Naive thymus-derived CD8-positive, alpha-beta T cell (primary cell): ENCODE measurements at places on chromosomes 11 and 22.

- no peak for DNase-seq
These were observed 94.3 kb upstream of the CTSC start for GRCh38 chr11:88431675-88432341.

DNA sequence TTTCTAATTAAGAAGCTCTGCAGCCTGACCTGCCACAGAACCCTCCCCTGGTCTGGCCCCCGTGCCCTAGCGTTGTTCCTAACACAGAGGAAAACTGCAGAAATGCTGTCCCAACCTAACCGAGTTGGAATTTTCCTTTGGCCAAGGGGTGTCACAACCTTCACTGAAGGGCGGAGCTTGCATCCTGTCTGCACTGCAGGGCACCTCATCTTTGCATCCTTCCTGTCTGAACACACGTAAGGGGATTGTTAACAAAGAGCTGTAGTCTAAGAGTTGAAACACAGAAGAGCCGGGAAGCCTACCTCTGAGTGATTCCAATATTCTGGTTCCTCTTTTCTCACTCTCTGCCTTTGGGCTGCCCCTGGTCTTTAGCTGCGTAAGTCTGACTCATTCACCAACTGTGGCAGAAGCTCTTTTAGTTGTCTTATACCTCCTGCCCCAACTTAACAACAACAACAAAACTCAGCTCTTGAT lies 1.6 kb downstream of the DIXDC1 start:
- DNase-seq = no peak

DNA sequence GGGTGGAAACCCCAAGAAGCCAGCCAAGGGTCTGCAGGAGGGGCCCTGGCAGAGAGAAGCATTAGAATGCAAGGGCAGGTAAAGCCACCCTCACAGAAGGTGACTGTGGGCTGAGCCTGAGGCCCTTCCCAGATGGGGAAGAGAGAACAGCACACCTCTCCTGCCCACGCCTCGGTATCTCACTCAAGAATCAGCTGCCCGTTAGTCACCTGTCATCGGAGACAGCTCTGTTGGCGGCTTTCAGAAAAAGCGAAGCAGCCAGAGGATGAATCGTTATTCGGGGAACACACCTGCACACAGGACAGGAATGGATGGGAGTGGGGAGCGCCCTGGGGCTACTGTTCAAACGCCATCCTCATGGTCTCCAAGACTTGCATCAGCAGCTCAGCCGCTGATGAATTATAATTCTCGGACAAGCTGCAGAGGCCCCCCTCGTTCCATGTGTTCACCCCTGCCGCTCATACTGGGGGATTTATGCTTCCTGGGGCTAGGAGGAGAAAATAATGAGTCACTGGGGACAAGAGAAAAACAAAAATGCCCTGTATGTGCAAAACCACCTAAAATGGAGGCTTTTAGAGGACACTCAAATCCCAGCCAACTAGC lies 21.6 kb upstream of the TMA7B start:
- DNase-seq = no peak

- no peak for DNase-seq
These were observed 58.9 kb upstream of the SEPTIN5 start for GRCh38 chr22:19655399-19655798.

DNA sequence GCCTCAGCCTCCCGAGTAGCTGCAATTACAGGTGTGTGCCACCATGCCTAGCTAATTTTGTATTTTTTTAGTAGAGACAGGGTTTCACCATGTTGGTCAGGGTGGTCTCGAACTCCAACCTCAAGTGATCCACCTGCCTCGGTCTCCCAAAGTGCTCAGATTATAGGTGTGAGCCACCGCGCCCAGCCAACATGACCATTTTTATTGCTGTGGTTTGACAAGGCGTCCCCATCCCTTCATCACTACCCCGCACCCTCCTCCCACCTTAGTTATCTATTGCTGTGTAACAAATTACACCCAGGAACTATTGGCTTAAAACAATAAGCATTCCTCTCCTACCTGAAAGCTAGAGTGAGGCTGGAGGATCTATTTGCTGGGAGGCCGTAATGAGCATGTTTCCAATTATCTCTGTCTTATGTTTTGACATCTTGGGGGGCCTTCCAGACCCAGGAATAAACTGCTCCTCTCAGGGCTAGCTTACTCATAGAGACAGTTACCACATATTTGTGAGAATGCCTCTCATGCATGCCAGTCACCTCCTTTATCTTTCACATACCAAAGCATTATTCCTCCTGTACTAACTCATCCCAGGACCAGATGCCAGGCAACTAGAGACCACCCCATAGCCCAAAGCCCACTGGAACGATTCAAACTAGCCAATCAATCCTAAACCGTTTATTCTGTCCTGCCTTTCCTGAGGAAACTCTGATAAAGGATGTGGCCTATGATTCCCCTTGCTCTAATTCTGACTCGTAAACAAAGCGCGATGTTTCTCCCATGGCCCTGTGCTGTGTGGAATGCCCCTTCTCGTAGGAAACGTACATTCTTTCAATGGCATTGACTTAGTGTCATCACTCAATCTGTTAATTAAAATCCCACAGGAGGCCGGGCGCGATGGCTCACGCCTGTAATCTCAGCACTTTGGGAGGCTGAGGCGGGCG lies 19.4 kb downstream of the SNU13 start:
- no peak for DNase-seq

GRCh38 chr11:28701760-28702449 lies 593.7 kb downstream of the METTL15 start:
- no peak for DNase-seq

- DNase-seq = no peak
These were observed 9.2 kb downstream of the ZNF74 start for GRCh38 chr22:20402960-20403778.

- DNase-seq = no peak
These were observed 15.5 kb downstream of the TREH start for GRCh38 chr11:118663902-118664301.

- DNase-seq = no peak
These were observed 362.0 kb downstream of the TBC1D22A start for GRCh38 chr22:47124451-47124881.

DNA sequence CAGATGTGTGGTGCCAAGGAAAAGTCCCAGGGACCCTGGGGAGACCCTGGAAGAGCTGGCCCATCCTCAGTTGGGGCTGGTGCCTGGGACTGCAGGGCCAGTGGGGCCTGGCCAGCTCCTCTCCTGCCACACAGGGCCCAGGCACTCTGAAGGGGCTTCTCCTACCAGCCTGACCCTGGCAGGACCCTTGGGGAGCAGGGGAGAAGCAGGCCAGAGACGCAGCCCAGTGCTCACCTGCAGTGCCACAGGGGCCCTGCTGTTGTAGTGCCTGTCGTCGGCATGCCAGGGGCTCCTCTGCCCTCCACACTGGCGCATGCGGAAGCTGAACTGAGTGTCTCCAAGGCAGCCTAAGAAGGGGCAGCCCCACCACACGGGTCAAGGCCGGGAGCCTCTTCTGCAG lies 9.1 kb downstream of the DENND6B start:
- no peak for DNase-seq

DNA sequence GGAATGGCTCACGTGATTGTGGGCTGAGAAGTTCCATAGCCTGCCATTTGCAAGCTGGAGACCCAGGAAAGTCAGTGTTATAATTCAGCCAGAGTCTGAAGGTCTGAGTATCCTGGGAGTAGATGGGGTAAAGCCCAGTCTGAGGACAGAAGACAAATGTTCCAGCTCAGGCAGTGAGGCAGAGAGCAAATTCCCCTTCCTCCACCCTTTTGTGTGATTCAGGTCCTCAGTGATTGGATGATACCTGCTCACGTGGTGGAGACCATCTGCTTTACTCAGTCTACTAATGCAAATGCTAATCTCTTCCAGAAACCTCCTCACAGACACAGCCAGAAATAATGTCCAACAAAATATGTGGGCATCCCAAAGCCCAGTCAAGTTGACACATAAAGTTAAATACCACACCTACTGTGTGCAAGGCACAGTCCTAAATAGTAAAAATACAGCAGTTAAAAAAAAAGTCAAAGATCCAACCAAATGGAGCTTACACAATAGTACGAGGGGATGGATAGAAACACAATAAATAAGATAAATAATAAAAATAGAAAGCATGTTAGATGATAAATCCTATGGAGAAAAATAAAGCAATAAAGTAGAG lies 13.2 kb upstream of the APOL6 start:
- no peak for DNase-seq

DNA sequence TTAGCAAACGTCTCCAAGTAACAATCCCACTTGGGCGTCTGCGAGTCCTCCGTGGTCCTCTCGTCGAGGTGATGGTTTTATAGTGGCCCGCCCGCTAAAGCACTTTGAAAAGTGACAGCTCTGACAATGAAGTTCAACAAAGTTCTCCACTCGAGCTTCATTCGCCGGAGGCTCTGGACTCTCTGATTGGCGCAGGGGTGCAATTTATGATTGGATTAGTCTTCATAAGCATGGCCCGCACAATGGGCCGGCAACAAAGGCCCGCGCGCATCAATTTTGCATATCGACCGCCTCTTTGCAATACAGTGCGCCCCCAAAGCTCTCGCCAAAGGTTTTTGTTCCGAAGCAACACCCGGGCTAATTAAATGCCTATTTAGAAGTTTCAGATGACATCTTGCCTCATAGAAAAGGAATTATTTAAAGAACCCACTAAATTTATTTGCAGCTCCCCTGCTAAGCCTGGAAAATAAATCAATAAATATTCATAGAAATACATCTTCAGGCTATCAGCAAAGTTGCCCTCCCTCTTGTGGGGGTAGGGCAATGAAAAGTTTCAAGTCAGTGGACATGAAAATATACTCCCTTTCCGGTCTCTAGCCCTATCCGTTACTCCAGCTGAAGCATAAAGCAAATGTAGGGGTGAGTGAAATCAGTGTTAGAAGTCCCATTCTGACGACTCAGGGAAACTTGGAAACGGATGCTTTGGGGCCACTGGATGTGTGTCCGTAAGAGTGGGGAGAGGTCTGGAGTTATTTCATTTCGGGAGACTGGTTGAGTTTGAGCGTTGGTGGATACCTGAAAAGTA lies at the start of gene DBX1:
DBX1 (minus strand) TSS at position 51 of the 805 bp plus-strand sequence. CDS start 151 bp downstream, outside the sequence.
- no peak for DNase-seq

DNA sequence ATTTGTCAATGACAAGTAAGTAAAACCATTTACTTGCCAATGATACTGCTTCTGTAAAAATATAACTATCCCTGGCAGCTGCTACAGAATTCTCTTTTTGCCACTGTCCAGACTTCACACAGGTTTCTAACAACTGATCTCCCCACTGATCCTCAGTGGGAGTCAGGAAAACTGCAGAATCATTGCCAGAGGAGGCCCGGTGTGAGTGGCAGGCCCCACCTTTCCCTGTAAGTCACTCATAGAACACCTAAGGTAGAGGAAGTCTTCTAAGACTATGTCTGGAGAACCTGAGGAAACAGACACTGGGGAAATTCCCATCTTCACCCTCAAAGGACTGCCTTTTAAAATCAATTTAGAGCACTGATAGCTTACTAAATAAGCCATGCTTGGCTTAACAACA lies 66.3 kb downstream of the ZC3H12C start:
- DNase-seq = no peak

GRCh38 chr11:68315171-68315920 lies 3.0 kb downstream of the LRP5 start:
- DNase-seq = no peak

- DNase-seq = no peak
These were observed 161.5 kb upstream of the ISX start for GRCh38 chr22:34904486-34904885.

DNA sequence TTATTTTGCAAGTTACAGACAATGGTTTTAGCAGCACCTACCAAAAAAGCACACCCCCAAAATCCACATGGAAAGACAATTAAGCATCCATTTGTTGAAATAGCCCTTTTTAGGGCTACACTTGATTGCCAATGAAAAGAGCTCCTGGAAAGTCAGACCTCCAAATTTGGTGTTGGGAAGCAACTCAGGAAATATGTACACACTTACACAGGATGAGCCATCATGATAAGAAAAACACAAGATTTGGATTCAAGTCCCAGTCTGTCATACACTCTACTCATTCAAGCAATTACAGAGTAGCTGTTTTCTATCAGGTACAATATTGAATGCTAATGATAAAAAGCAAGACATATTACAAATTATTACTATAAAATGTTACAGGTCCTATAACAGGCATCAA lies 31.5 kb downstream of the FAM168A start:
- DNase-seq = no peak

- no peak for DNase-seq
These were observed 7.6 kb upstream of the FTH1 start for GRCh38 chr11:61974766-61975631.

DNA sequence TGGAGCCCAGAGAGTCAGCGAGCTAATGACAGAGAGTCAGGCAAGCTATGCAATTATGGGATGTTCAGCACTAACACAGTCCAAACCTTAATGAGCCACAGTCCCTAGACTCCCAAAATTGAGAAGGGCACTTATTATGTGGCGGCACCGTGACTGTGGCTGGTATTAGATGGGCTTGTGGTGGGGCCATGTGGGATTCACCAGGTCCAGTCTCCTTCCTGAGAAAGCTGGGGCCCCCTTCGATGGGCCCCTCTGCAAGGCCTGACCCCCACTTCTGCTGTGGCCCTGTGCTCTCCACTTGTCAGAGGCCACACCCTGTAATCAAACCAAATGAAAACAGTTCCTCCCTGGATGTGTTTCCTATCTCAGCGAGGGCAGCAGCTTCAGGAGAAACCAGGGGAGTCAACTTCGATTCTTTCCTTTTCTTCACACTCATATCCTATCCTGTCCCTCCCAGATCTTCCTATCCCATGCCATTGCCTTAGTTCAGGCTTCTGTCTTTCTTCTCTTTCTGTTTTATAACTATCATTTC lies 42.9 kb downstream of the INSC start:
- no peak for DNase-seq

- DNase-seq = no peak
These were observed 4.9 kb downstream of the FEZ1 start for GRCh38 chr11:125491146-125491545.
